Activated CD8-positive, alpha-beta memory T cell treated with anti-CD3 and anti-CD28 coated beads, Interleukin-2, amount 10 ng/mL, durations not matched to agents 7 days and 5 days (primary cell): ENCODE measurements at places on chromosomes 12 and 14. TPM values are rescaled to one million over a fixed set of nuclear protein-coding genes. Genes with fewer than 3 reads are reported as not detected.
A peak's percentile ranks its signal among the peaks of the same experiment; 100 is the strongest.

Gene P2RX7
- total RNA-seq = 14.4 TPM

Gene RNASE1
- not detected for total RNA-seq

- no peak overlapping the region for H3K4me3 ChIP-seq
- peaks cover 47% of the 10 kb centered on the region for H3K4me1 ChIP-seq
- no peaks in the 10 kb centered on the region for H3K27me3 ChIP-seq
- no peak for DNase-seq
- peaks cover 38% of the 10 kb centered on the region for H3K36me3 ChIP-seq
Measured at GRCh38 chr14:73738518-73739173, 24.5 kb upstream of the PNMA1 start.

DNA sequence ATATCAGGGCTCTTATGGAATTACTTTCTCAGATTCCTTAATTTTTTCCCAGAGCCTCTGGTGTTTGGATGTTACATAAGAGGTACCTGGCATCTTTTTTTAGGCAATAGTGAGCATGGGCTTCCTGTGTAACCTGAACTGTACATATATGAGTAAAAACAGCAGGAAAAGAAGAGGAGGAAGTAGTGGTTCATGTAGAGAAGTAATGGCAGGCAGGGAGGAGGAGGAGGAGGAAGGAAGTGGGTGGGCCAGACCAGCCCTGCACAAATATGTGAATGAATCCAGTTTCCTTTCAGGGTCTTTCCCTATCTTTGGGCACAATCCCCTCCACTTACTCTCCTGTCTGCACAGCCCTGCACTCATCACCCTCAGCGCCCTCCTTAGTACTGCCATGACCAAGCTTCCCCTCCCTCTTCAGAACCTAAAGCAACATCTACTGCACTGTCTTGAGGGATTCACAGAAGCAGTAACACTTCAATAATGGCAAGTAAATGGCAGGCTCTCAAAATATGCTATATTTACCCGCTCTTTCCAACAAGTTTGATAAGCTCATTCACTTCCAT is 40.9 kb upstream of the GSG1 start:
- H3K4me1 ChIP-seq = peaks cover 17% of the 10 kb centered on the region
- H3K4me3 ChIP-seq = no peak overlapping the region
- H3K36me3 ChIP-seq = no peaks in the 10 kb centered on the region
- H3K27ac ChIP-seq = peak overlapping the region; percentile 20
- no peak for DNase-seq

DNA sequence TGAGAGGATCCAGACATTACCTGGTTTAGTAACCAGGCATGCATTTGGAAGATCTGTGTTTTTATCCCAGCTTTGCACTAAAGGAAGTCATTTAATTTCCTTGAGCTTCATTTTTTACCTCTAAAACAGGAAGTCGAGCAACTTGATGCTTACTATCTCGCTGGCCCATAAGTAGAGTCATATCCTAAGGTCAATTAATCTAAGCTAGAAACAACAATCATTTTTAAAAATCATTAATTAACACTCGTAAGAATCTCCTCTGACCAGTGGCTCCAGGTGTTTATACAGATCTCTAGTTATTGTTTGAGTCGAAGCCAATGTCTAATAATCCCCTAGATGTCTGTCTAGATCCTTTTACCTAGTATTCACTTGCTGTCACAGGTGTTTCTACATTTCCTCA is 355.8 kb upstream of the DCN start:
- no peak overlapping the region for H3K27ac ChIP-seq
- H3K27me3 ChIP-seq = peaks cover 3% of the 10 kb centered on the region
- H3K36me3 ChIP-seq = no peaks in the 10 kb centered on the region
- DNase-seq = no peak

DNA sequence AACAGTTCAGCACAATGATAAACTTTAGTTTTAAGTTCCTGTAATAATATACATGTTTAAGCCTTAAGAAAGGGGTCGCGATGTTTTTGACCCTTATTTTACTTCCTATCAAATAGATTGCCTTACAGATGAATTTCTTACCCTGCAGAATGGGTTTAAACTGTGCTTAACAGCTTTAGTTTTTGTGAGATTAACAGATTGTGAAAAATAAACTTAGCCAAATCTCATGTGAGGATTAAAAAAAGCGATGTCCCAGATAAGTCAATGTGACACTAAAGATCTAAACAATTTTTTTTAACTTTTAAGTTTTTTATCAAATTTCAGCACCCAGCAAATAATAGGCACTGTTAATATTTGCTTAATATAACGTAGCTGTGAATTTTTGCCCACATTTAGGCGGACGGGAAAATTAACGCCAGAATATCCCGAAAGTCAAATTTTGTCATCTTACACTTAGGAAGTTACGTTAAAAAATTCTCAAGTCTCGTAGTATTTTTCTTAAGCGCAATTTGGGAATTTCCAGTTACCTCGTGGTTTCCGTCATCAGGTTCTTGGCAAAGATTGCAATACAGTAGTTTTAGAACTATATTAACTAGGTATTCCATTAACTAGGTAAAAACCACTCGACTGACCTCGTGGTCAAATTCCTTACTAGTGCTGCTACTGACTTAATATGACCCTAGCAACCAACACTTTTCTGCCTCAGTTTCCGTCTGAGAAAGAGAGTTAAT is 1.2 kb downstream of the HNRNPC start:
- no peaks in the 10 kb centered on the region for H3K27me3 ChIP-seq
- H3K27ac ChIP-seq = peak overlapping the region; percentile 100
- DNase-seq = peak; percentile 31

- H3K27me3 ChIP-seq = peaks cover 2% of the 10 kb centered on the region
- no peaks in the 10 kb centered on the region for H3K4me1 ChIP-seq
- H3K36me3 ChIP-seq = peaks cover 3% of the 10 kb centered on the region
- DNase-seq = no peak
- no peak overlapping the region for H3K4me3 ChIP-seq
Measured at GRCh38 chr12:131634037-131634436, 76.9 kb upstream of the SFSWAP start.

DNA sequence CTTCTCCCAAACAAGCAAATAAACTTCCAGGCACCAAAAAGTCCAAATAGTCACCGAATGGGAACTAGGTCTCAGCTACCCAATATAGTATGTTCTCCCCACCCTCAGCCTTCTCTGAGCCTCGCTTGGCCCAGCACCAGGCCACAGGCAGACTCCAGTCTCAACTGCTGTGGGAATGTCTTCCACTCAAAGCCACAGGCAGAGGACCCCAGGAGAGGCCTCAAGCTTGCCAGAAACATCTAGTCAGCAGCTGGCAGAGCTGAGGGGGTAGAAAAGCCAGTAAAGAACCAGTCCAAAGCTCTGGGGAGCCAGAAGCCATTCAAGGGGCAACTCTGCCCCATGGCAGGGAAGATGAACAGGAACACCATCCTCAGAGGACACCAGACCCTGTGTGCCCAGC is 41.8 kb downstream of the FMNL3 start:
- peaks cover 70% of the 10 kb centered on the region for H3K4me1 ChIP-seq
- no peak overlapping the region for H3K4me3 ChIP-seq
- H3K27ac ChIP-seq = peak overlapping the region; percentile 94
- H3K36me3 ChIP-seq = peaks cover 24% of the 10 kb centered on the region

DNA sequence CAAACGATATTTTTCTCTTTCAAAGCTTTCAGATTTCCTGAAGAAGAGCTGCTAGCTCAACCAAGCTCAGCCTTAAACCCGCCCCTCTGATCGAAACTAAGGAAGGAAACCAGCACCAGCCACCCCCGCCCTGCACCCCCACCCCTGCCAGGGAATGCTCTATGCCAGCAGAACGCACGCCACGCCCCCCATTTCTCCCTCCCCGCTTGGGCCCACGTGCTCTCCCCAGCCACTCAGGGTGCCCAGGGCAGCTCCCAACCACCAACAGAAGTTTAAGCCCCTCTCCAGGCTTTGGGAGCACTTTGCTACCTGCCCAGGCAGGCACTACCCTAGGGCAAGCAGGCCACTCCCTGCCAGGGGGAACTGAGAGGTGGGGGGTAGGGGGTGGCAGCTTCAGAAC is 18.8 kb upstream of the KRT78 start:
- no peaks in the 10 kb centered on the region for H3K36me3 ChIP-seq
- peaks cover under 1% of the 10 kb centered on the region for H3K27me3 ChIP-seq
- H3K4me3 ChIP-seq = no peak overlapping the region
- DNase-seq = no peak
- H3K27ac ChIP-seq = no peak overlapping the region

DNA sequence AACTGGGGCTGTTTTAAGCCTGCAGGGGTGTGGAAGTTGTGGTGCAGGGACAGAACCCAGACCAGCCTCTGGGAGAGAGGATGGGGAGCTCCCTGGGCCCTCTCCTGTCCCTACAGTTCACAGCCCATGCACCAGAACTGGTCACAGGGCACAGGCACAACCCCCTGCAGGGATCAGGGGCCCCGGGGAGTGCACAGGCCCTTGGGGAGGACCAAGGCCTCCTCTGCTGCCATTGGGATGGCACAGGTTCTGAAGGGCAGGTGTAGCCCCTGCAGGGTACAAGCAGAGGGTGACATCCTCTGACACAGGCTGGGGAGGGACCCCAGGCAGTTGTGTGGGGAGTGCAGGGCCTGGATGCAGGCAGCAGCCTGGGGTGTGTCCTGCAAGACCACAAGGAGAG is 66.4 kb upstream of the SFSWAP start:
- DNase-seq = no peak
- H3K27me3 ChIP-seq = peaks cover 2% of the 10 kb centered on the region
- H3K27ac ChIP-seq = no peak overlapping the region
- H3K4me1 ChIP-seq = no peaks in the 10 kb centered on the region
- H3K4me3 ChIP-seq = no peak overlapping the region
- H3K36me3 ChIP-seq = no peaks in the 10 kb centered on the region

Gene OR4E2
- not detected for total RNA-seq

GRCh38 chr12:104792570-104792969 is 165.5 kb downstream of the SLC41A2 start:
- no peak overlapping the region for H3K4me3 ChIP-seq
- H3K36me3 ChIP-seq = no peaks in the 10 kb centered on the region
- H3K27me3 ChIP-seq = peaks cover 12% of the 10 kb centered on the region
- DNase-seq = no peak
- H3K27ac ChIP-seq = no peak overlapping the region
- no peaks in the 10 kb centered on the region for H3K4me1 ChIP-seq

Gene ERBB3
- 1.8 TPM for total RNA-seq

DNA sequence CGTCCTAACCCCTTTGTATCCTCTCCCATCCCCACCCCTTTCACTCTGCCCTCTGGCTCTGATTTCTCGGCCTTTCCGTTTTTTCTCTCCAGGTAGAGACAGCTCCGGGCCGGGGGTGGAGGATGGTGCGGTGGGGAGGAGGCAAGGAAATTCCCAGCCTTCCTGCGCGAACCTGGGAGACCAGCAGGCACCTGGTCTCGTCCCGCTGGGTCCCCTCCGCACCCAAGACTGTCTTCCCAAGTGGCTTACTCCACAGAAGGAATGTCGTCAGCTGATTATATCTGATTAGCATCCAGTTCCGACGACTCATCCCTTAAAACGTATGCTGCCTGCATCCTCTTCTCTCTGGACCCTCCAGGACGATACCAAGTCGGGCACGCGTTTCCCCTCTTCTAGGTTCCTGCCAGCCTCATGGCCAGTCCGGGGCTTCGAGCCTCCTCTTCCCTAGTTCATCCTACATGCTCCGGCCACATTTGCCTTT is 42.2 kb upstream of the CAPRIN2 start:
- DNase-seq = no peak
- H3K27me3 ChIP-seq = peaks cover 41% of the 10 kb centered on the region
- peaks cover 23% of the 10 kb centered on the region for H3K4me1 ChIP-seq

DNA sequence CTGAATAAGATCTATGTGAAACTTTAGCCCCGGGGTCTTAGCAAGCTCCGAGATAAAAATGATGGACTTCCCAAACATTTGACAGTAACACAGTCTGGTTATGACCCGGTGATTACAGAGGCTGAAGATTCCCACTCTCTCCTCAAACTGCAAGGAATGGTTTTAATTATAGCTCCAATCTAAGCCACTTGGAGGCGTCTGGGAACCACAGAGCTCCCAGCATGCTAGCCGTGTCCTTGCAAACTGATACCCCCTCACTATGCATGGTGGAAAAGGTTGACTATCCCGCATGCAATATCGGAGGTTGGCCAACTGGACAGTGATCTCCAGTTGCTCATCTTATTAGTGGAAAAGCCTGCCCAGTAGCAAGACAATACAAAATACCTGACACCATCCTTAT is 76.5 kb upstream of the GRIN2B start:
- H3K27me3 ChIP-seq = no peaks in the 10 kb centered on the region
- no peaks in the 10 kb centered on the region for H3K36me3 ChIP-seq
- DNase-seq = no peak
- H3K4me1 ChIP-seq = no peaks in the 10 kb centered on the region
- H3K27ac ChIP-seq = no peak overlapping the region

Gene PPP1R36
- total RNA-seq = not detected

DNA sequence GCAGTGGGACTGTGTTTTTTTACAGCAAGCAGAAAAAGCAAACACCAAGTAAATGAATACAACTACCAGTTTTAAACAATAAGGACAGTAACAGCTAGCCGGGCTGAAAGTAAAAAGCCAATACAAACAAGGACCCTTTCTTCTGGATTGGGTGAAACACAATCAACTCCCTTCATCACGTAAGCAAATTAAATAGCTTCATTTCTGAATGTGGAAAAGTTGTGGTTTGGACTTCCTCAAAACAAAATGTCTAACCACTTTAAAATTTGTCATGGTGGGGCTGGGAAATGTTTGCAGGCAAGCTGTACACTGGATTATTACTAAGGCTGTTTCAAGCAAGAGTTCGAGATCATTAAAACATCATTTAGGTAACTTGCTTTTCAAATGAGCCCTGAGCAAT is 47.4 kb downstream of the TCHP start:
- peaks cover 29% of the 10 kb centered on the region for H3K4me1 ChIP-seq
- no peaks in the 10 kb centered on the region for H3K27me3 ChIP-seq
- no peak for DNase-seq
- no peak overlapping the region for H3K4me3 ChIP-seq
- peak overlapping the region; percentile 48 for H3K27ac ChIP-seq

- no peak overlapping the region for H3K27ac ChIP-seq
- peaks cover 8% of the 10 kb centered on the region for H3K27me3 ChIP-seq
- no peaks in the 10 kb centered on the region for H3K4me1 ChIP-seq
- no peak for DNase-seq
- H3K4me3 ChIP-seq = no peak overlapping the region
Measured at GRCh38 chr12:109287811-109288469, 21.1 kb downstream of the FOXN4 start.

DNA sequence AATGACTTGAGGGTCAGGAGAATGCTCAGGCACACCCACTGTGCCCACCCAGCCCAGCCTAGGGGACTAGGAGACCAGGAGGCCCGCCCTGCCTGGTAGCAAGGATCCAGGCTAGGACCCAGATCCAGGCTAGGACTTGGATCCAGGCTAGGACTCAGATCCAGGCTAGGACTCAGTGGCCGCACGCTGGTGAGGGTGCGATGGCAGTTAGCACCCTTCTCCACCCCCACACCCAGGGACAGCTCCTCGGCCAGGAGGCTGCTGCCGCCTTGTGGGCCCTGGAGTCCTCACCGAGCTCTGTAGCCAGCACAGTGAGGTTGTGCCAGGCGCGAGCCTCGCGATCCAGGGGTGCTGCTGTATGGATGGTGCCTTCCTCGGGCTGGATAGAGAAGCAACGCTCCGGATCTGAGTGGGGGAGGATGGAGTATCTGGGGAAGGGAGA is 5.1 kb downstream of the CDH24 start:
- peaks cover 8% of the 10 kb centered on the region for H3K27me3 ChIP-seq
- no peak overlapping the region for H3K27ac ChIP-seq
- no peak overlapping the region for H3K4me3 ChIP-seq
- H3K4me1 ChIP-seq = peaks cover 12% of the 10 kb centered on the region

Gene IL26
- total RNA-seq = 0.35 TPM
